ENCODE measurements at places on chromosomes 5 and 9.

DNA sequence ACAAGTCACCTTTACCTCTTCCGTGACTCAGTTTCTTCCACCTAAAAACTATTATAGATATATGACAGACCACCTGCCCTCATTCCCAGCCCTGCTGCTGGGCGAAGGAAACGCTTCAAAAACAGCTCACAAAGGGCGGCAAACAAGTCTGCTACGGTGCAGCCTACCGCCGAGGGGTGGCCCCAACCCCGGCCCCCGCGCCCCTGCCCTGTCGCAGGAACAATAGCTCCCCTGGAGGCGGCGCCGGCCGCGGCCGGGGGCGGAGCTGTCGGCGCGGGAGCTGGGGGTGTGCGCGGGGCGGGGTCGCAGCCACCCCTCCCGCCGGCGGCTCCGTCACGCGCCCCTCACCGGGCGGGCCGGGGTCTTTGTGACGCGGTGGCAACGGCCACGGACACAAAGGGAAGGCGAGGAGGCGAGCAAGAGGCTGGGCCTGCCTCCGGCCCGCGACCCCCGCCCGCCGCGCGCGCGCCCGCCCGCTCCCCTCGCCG lies at the start of gene TMEFF1:
Gene TMEFF1 (plus strand): TSS at position 362 of the 488 bp plus-strand sequence. CDS start 396 bp downstream, outside the sequence.
- no peak for DNase-seq
- H3K36me3 ChIP-seq = no peaks in the 10 kb centered on the region
- H3K27me3 ChIP-seq = no peaks in the 10 kb centered on the region
- no peak within 1 kb of the TSS for H3K27ac ChIP-seq
- H3K4me1 ChIP-seq = no peaks in the 10 kb centered on the region

- no peak overlapping the region for H3K27ac ChIP-seq
- H3K4me3 ChIP-seq = no peak overlapping the region
- no peak for DNase-seq
- no peaks in the 10 kb centered on the region for H3K4me1 ChIP-seq
- H3K27me3 ChIP-seq = no peaks in the 10 kb centered on the region
Observed at GRCh38 chr9:93893899-93894690, 61.1 kb downstream of the BARX1 start.

DNA sequence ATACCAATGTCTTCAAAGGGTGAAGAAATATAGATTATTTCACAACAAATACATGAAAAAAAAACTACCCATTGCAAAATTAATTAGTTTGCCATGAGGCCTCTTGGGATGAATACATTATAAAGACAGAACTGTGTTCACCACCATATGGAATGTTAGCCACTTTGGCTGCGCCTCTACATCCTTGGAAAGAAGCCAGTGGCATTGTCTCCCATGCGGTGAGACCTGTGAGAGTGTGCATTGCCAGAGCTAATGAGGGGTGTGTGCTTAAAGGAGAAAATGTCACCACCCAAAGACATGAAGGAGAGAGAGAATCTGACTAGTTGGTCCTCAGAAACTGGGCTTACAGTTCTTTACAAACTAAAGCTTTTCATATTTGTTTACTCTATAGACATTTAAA lies 110.6 kb downstream of the PLPPR1 start:
- no peaks in the 10 kb centered on the region for H3K36me3 ChIP-seq
- no peak overlapping the region for H3K27ac ChIP-seq
- H3K27me3 ChIP-seq = no peaks in the 10 kb centered on the region
- DNase-seq = no peak
- no peaks in the 10 kb centered on the region for H3K4me1 ChIP-seq

GRCh38 chr5:57368010-57368409 lies 114.6 kb downstream of the ACTBL2 start:
- H3K27ac ChIP-seq = peak overlapping the region; percentile 69
- H3K27me3 ChIP-seq = no peaks in the 10 kb centered on the region
- DNase-seq = no peak
- peaks cover 27% of the 10 kb centered on the region for H3K4me1 ChIP-seq
- no peak overlapping the region for H3K4me3 ChIP-seq

GRCh38 chr5:38376404-38376803 lies 118.0 kb downstream of the EGFLAM start:
- H3K36me3 ChIP-seq = no peaks in the 10 kb centered on the region
- DNase-seq = no peak
- H3K27ac ChIP-seq = no peak overlapping the region
- H3K4me3 ChIP-seq = no peak overlapping the region

- peaks cover 3% of the 10 kb centered on the region for H3K27me3 ChIP-seq
- no peaks in the 10 kb centered on the region for H3K4me1 ChIP-seq
- no peak overlapping the region for H3K27ac ChIP-seq
- no peaks in the 10 kb centered on the region for H3K36me3 ChIP-seq
Observed at GRCh38 chr5:42547141-42547540, 123.9 kb downstream of the GHR start.

GRCh38 chr5:162911873-162912272 lies 525.5 kb upstream of the CCNG1 start:
- no peaks in the 10 kb centered on the region for H3K36me3 ChIP-seq
- no peak overlapping the region for H3K27ac ChIP-seq
- H3K4me1 ChIP-seq = no peaks in the 10 kb centered on the region
- H3K4me3 ChIP-seq = no peak overlapping the region
- H3K27me3 ChIP-seq = peaks cover 20% of the 10 kb centered on the region

GRCh38 chr9:117656002-117656401 lies 48.2 kb upstream of the TLR4 start:
- no peak overlapping the region for H3K27ac ChIP-seq
- no peak for DNase-seq
- no peaks in the 10 kb centered on the region for H3K27me3 ChIP-seq
- no peaks in the 10 kb centered on the region for H3K36me3 ChIP-seq
- no peak overlapping the region for H3K4me3 ChIP-seq
- no peaks in the 10 kb centered on the region for H3K4me1 ChIP-seq

DNA sequence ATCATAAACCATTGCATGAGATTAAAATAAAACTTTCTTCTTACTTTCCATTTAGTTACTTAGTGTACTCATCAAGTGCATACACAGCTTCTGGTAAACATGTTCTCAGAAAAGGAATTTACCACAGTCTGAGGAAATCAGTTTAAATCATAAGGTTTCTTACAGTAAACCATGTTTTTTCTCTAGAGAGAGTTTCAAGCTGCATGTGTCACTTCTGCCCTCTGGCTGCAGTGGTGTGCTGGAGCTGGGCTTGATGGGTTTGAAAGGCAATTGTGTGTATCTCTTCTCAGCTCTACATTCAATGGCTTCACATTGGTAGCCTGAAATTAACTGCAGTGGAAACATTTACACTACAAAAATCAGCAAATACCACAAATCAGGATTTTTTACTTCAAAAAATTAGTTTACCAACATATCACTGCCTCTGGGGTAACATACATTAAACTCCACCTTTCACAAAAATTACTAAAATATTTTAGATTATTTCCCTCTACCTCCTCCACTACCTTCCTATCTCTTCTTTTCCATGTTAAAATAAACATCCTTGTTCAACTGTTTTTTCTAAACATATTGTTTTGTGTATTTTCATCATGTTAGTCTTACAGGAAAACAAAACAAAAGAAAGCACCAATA lies 414.3 kb downstream of the ANXA1 start:
- no peaks in the 10 kb centered on the region for H3K36me3 ChIP-seq
- no peak for DNase-seq
- no peak overlapping the region for H3K27ac ChIP-seq
- H3K27me3 ChIP-seq = no peaks in the 10 kb centered on the region

DNA sequence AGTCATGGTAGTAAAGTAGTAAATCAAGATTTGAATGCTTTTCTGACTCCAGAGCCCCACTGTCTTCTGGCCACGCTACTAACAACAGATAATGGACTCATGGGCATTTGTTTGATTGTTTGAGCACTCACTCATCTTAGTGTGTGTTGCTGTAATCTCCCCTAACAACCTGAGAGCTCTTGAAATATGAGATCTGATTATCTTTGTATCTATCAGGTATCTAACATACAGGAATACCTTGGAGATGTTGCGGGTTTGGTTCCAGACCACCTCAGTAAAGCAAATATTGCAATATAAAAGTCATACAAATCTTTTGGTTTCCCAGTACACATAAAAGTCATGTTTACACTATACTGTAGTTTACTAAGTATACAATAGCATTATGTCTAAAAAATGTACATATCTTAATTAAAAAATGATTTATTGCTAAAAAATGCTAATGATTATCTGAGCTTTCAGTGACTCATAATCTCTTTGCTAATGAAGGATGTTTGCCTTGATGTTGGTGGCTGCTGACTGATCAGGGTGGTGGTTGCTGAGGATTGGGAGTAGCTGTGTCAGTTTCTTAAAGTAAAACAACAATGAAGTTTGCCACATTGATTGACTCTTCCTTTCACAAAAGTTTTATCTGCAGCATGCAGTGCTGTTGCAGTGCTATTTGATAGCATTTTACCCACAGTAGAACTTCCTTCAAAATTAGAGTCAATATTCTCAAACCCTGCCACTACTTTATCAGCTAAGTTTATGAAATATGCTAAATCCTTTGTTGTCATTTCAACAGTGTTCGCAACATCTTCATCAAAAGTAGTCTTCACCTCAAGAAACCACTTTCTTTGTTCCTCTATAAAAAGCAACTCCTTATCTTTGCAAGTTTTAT lies 92.2 kb downstream of the ZNF462 start:
- H3K27me3 ChIP-seq = no peaks in the 10 kb centered on the region
- H3K27ac ChIP-seq = peak overlapping the region; percentile 43
- H3K4me3 ChIP-seq = no peak overlapping the region
- DNase-seq = no peak

DNA sequence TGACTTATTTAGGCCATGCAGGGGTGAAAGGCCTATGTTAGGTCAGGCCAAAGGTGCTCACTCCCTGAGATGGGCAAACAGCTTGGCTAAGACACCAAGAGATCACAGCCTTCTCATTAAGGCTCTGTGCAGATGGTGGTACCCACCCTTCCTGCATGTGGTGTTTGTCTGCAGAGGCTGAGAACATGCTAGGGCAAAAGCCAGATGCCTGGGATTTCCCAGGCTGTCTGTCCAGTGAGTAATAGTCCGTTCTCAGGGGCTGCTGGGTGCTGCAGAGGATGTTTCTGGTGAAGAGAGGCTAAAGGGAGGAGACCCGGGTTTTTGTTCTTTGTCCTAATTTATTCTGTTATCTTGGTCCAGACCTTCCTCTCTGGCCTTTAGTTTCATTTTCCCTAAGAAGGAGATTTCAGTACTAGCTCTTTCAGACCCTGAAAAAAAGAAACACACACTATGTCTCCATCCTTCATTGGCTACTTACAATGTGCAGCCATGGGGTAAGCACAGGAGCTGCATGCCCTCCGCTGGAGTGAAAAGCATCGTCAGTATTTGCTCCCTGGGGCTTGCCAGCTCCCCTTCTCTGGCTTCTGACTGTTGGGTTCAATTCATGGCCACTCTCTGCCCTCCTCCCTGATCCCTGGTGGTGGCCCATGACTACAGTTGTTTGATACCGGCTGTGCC lies 23.4 kb upstream of the GLRA1 start:
- H3K27ac ChIP-seq = no peak overlapping the region
- peaks cover 4% of the 10 kb centered on the region for H3K27me3 ChIP-seq
- H3K4me1 ChIP-seq = no peaks in the 10 kb centered on the region
- H3K4me3 ChIP-seq = no peak overlapping the region
- H3K36me3 ChIP-seq = no peaks in the 10 kb centered on the region
- no peak for DNase-seq

DNA sequence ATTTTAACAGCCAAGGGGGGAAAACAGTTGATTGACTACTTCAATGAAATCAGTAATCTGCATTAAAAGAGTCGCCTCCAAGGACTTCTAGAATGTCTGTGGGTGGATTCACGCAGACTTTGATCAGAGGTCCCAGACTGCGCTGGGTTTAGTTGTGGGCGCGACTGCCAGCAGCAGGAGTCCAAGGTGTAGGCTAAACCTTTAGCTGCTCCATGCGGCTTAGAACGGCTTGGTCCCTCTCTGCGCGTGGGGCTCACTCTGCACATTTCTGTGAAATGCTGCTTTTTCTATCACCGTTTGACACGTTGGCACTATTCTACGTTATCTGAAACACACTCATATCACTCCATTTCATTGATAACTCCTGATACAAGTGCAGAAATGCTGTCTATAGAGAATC lies 48.6 kb upstream of the IRX2 start:
- no peak overlapping the region for H3K27ac ChIP-seq
- H3K4me1 ChIP-seq = peaks cover 13% of the 10 kb centered on the region
- H3K36me3 ChIP-seq = no peaks in the 10 kb centered on the region
- DNase-seq = no peak
- no peak overlapping the region for H3K4me3 ChIP-seq
- H3K27me3 ChIP-seq = no peaks in the 10 kb centered on the region

GRCh38 chr5:176420972-176421544 lies 4.7 kb upstream of the CLTB start:
- DNase-seq = no peak
- H3K27me3 ChIP-seq = no peaks in the 10 kb centered on the region
- no peak overlapping the region for H3K4me3 ChIP-seq
- peaks cover 17% of the 10 kb centered on the region for H3K4me1 ChIP-seq
- no peak overlapping the region for H3K27ac ChIP-seq

DNA sequence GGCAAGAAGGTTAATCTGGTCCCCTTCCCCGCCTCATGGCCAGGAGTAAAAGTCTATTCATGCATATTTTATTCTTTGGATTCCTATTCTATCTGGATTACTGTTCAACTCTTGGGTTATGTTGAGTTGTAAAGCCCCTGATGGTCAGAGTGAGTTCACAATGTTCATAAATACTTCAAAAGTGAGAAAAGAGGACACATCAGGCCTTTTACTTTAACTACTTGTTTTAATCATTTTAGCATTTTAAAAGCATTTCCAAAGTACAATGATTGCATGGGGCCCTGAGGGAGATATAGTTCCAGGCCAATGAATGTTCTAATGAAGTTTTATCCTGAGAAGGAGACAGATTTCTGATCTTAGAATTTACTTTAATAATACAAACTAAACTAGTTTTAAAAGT lies 93.9 kb downstream of the BOD1 start:
- DNase-seq = no peak
- no peaks in the 10 kb centered on the region for H3K4me1 ChIP-seq
- no peak overlapping the region for H3K4me3 ChIP-seq
- no peak overlapping the region for H3K27ac ChIP-seq
- H3K27me3 ChIP-seq = no peaks in the 10 kb centered on the region

GRCh38 chr9:132546148-132547051 lies 36.0 kb upstream of the BARHL1 start:
- H3K27me3 ChIP-seq = no peaks in the 10 kb centered on the region
- DNase-seq = no peak
- H3K4me1 ChIP-seq = no peaks in the 10 kb centered on the region
- H3K4me3 ChIP-seq = no peak overlapping the region
- H3K27ac ChIP-seq = no peak overlapping the region
- H3K36me3 ChIP-seq = no peaks in the 10 kb centered on the region
